ENCODE measurements at places on chromosomes 5 and 9.

- H3K4me3 ChIP-seq = no peak overlapping the region
- no peaks in the 10 kb centered on the region for H3K36me3 ChIP-seq
- no peaks in the 10 kb centered on the region for H3K27me3 ChIP-seq
Measured at GRCh38 chr5:53035868-53036381, 46.8 kb downstream of the ITGA2 start.

DNA sequence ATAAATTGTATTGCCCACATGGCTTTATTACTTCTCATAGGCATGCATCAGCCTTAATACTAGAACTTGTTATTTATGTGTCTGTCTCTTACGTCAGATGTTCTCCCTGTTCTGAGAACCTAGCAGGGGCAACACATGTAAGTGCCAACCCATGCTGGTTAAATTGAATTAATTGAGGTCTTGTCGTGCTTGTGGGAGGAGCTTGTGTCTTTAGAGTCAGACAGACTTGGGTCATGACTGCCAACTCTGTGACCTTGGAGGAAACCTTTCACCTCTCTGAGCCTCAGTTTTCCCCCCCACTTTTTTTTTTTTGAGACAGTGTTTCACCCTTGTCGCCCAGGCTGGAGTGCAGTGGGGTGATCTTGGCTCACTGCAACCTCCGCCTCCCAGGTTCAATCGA lies 2.2 kb upstream of the MEGF9 start:
- H3K4me3 ChIP-seq = no peak overlapping the region
- no peaks in the 10 kb centered on the region for H3K27me3 ChIP-seq
- DNase-seq = no peak
- no peaks in the 10 kb centered on the region for H3K36me3 ChIP-seq
- peaks cover 5% of the 10 kb centered on the region for H3K4me1 ChIP-seq
- no peak overlapping the region for H3K27ac ChIP-seq

DNA sequence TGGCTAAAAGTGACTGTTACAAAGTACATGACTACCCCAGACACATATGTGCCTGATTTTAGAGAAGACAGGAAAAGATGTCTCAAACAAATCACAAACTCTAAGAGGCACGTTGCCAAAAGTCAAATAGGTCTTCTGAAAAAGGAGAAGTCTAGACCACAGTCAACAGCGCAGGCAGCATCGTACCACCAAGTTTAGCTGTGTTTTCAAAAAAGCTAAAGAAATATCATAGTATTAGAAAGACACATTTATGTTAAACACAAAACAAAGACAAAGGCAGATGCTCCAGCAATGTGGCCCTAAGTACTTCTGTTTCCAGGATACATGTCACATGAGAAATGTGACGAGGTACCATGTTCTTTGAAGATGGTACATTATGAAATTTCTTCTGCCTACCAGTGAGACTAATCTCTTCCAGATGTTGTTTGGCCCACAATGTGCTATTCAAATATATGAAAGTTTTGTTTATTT lies 43.5 kb downstream of the LPAR1 start:
- DNase-seq = no peak
- no peak overlapping the region for H3K4me3 ChIP-seq
- no peaks in the 10 kb centered on the region for H3K4me1 ChIP-seq
- H3K27ac ChIP-seq = no peak overlapping the region
- H3K36me3 ChIP-seq = no peaks in the 10 kb centered on the region
- H3K27me3 ChIP-seq = no peaks in the 10 kb centered on the region

DNA sequence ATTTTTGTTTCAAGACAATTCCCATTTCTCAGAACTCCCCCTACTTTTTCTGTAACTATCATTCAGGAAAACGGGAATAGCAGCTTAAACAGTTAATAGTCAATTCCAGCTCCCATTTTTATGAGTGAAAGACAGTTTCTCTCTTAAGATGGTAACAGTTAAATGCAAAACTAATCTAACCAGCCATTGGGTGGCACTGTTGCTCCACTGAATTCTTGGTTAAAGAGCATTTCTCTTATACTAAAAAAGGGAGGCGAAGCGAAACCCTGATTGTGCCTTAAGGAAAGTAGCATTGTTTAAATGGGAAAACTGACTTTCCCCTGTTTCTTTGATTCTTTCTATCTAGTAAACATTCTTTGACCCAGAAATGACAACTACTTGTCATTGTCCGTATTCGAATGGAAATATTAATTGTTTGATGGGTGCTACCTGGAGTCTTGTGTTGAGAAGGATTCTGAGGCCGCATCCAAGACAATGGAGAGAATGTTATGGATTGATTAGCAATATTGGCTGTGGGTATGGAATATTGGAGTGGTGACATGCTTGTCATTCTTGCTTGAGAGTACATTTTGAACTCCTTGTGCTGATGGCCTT lies 507.8 kb downstream of the MAT2B start:
- DNase-seq = no peak

DNA sequence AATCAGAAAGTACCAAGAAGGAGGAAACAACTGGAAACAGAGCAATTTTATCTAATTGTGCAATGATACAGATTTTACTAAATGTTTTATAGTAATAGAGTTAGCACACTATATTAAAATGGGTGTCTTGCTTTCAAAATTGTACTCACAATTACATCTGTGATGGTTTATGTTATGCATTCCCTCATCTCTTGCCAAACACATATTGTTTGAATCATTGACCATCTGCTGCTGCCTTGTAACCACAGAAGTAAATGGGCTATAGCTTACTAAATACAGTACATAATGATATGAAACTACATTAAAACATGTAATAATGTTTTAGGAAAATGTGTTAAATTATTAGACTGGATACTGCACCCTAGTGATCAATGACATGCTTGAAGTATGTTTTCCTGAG lies 158.1 kb downstream of the SLC25A46 start:
- no peaks in the 10 kb centered on the region for H3K36me3 ChIP-seq
- DNase-seq = no peak
- no peak overlapping the region for H3K27ac ChIP-seq
- H3K27me3 ChIP-seq = no peaks in the 10 kb centered on the region
- H3K4me3 ChIP-seq = no peak overlapping the region

GRCh38 chr9:98396656-98397055 lies 141.2 kb upstream of the TBC1D2 start:
- H3K4me1 ChIP-seq = no peaks in the 10 kb centered on the region
- DNase-seq = no peak
- no peaks in the 10 kb centered on the region for H3K36me3 ChIP-seq
- no peaks in the 10 kb centered on the region for H3K27me3 ChIP-seq
- H3K27ac ChIP-seq = no peak overlapping the region
- no peak overlapping the region for H3K4me3 ChIP-seq

DNA sequence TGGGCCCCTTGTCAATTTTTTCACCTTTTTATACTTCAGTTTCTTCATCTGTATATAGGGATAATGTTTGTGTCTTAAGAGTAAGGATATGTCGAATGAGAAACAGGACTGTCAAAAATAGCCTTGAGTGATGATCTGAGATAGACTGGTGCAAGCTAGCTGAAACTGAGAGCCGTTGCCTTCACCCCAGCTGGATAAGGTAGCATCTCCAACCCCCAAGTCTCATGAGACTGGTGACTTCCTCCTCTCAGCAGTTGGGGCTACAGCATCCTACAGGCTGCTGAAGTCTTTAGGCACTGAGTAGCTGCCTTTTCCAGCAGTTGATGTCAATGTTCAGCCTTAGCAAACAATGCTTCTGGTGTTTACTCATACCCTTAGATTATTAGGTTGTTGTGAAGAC lies 330.2 kb downstream of the OSTF1 start:
- H3K27me3 ChIP-seq = no peaks in the 10 kb centered on the region
- no peaks in the 10 kb centered on the region for H3K4me1 ChIP-seq
- no peak overlapping the region for H3K4me3 ChIP-seq
- DNase-seq = no peak

- no peak for DNase-seq
- no peak overlapping the region for H3K4me3 ChIP-seq
- no peaks in the 10 kb centered on the region for H3K4me1 ChIP-seq
- no peaks in the 10 kb centered on the region for H3K36me3 ChIP-seq
- no peaks in the 10 kb centered on the region for H3K27me3 ChIP-seq
- no peak overlapping the region for H3K27ac ChIP-seq
Measured at GRCh38 chr9:131282175-131282574, 5.9 kb upstream of the FAM78A start.

GRCh38 chr5:161258438-161258837 lies 288.1 kb downstream of the GABRB2 start:
- DNase-seq = no peak
- no peaks in the 10 kb centered on the region for H3K36me3 ChIP-seq
- no peaks in the 10 kb centered on the region for H3K27me3 ChIP-seq
- no peaks in the 10 kb centered on the region for H3K4me1 ChIP-seq
- no peak overlapping the region for H3K4me3 ChIP-seq
- H3K27ac ChIP-seq = no peak overlapping the region

DNA sequence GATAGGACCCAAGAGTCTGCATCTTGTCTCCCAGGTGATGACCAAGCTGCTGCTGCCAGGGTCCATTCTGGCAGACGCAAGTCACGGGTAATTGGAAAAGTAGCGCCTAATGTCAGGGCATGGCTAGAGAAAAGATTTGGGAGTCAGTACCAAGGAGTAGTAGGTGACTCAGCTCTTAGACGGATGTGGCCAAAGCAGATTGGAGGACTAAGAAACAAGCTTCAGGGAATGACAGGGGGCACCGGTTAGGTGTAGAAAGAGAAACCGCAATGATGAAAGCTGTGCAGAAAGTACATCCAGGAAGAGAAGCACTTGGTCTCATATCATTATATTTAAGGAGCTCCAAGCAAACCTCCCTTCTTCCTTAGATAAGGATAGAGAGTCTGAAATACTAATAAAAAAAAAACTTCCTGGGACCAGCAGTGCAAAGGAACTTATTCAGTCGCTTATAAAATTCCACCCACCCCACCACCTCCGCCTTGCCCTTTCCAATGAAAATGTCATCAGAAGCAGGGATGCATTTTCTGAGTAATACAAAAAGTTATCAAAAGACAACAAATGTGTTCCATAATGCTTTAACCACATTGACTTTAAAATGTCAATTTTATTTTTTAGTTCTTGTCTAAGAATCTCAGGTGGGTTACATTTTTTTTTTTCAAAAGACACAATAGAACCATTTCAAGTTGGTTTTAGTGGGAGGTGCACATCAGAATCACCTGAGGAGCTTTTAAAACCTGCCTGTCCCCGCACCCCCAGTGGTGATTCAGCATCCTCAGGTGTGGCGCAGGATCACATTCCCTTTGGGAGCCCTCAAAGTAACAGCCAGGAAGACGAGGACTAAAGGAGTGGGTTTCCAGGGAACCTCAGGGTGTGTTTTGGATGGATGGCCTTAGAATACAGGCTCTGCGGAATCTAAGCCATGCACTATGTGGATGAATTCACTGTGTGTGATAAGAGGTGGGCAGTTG lies 31.2 kb downstream of the PTPN3 start:
- no peak for DNase-seq
- no peaks in the 10 kb centered on the region for H3K4me1 ChIP-seq
- H3K27ac ChIP-seq = no peak overlapping the region

GRCh38 chr9:11233696-11234095 lies 620.9 kb upstream of the PTPRD start:
- no peaks in the 10 kb centered on the region for H3K4me1 ChIP-seq
- no peaks in the 10 kb centered on the region for H3K36me3 ChIP-seq
- H3K27ac ChIP-seq = no peak overlapping the region
- no peaks in the 10 kb centered on the region for H3K27me3 ChIP-seq

- no peaks in the 10 kb centered on the region for H3K36me3 ChIP-seq
- H3K4me3 ChIP-seq = no peak overlapping the region
- H3K27ac ChIP-seq = no peak overlapping the region
- DNase-seq = no peak
Measured at GRCh38 chr9:4308482-4308881, 8.6 kb upstream of the GLIS3 start.

DNA sequence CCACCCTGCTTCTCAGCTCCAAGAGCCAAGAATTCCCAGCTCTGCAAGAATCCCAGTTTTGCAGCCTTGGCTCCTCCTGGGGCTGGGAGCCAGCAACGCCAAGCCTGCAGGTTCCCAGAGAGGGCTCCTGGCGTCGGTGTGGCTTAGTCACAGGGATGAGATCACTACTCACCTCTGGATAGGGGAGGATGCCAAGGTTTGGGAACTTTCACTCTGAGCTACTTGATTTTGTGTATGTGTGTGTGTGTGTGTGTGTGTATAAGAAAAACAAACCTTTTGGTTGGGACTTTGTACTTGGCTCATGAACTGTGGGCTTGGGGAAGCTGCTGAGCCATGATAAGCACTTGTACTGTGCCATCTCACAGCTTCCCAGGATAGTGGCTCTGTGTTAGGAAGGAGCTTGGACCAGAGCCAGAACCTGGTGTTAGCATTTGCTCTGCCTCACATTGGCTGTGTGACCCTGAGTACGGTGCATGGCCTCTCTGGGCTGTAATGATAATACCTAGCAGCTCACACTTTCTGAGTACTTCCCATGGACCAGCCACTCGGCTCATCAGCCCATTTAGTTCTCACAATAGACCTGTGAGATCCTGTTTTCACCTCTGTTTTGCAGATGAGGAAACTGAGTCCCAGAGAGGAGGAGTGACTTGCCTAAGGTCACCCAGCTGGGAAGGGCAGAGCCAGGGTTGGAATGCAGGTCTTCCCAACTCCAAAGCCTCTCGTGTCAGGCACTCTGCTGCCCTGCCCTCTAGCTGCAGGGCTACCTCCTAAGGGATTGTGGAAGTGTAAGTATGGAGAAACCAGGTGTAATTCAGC lies 41.4 kb upstream of the DAB2IP start:
- peak; percentile 53 for DNase-seq
- no peak overlapping the region for H3K27ac ChIP-seq
- peaks cover 2% of the 10 kb centered on the region for H3K4me1 ChIP-seq
- no peaks in the 10 kb centered on the region for H3K27me3 ChIP-seq
- H3K4me3 ChIP-seq = no peak overlapping the region
- no peaks in the 10 kb centered on the region for H3K36me3 ChIP-seq

DNA sequence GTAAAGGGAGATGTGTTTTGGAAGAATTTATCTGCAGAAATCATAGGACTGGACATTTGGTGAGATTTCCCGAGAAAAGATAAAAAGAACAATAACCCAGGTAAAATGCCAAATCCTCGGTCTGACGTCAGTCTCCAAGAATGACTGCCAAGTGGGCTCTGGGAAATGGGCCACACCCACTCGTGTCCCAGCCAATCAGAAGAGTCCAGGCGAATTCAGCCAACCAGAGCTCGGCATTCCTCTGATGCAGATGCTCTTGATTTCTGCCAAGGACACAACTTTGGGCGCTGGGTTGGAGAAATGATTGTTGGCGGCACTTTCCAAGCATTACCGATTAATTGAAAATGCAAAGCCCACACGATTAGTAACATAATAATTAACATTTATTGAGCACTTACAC lies 73.3 kb downstream of the FGF18 start:
- H3K4me1 ChIP-seq = peaks cover 18% of the 10 kb centered on the region
- no peak for DNase-seq
- H3K4me3 ChIP-seq = no peak overlapping the region
- H3K36me3 ChIP-seq = no peaks in the 10 kb centered on the region
